NCI-H2107 (cell line): ENCODE measurements at places on chromosomes 6 and 20.
A peak's percentile ranks its signal among the peaks of the same experiment; 100 is the strongest.

DNA sequence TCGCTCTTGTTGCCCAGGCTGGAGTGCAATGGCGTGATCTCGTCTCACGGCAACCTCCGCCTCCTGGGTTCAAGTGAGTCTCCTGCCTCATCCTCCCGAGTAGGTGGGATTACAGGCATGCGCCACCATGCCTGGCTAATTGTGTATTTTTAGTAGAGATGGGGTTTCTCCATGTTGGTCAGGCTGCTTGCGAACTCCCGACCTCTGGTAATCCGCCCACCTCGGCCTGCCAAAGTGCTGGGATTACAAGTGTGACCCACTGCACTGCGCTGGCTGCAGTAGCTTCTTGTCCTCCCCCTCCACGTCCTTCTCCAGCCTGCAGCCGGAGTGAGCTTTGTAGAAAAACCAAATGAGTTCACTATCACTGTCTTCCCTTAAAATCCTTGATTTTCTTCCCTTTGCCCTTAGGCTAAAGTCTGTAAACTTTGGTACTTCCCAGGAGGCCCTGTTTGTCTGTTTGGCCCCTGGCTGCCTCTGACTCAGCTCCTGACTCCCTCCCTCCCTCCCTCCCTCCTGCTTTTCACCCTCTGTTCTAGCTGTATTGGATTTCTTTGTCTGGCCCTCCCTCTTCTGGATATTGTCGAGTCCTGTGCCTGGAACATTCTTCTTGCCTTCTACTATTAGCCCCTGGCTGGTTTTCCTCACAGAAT lies 12.9 kb downstream of the PARD6B start:
- DNase-seq = peak; percentile 14

DNA sequence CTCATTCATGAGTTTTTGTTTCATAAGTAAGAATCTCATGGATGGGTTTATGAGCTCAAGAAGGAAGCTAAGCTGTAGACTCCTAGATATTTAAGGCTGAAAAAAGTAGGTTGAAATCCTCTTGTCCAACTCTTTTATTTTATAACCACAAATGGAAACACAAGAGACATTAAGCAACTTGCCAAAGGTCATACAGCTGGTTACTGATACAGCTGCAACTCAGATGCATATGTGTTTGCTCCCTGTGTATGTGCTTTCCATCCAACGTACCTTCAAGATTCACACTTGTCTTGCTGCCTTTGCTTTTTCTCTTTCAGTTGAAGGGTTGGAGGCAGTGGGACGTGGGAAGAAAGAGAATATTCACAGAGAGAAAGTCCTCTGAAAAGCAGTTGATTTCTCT lies 153.5 kb upstream of the STMND1 start:
- DNase-seq = no peak

DNA sequence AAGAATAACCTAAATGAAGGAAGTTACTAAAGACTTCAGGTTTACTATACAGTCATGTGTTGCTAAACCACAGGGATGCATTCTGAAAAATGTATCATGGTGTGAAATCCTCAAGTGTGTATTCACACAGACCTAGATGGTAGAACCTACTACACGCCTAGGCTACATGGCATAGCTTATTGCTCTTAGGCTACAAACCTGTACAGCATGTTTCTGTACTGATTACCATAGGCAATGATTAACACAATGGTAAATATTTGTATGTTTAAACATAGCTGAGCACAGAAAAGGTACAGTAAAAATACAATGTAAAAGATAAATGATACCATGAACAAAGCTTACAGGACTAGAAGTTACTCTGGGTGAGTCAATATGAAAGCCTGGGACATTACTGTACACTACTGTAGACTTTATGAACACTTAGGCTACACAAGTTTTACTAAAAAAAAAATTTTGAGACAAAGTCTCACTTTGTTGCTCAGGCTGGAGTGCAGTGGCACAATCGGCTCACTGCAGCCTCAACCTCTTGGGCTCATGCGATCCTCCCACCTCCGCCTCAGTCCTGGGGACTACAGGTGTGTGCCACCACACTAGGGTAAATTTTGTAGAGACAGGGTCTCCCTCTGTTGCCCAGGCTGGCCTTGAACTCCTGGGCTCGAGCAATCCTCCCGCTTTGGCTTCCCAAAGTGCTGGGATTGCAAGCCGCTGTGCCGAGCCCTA lies 36.0 kb downstream of the ADNP start:
- no peak for DNase-seq

DNA sequence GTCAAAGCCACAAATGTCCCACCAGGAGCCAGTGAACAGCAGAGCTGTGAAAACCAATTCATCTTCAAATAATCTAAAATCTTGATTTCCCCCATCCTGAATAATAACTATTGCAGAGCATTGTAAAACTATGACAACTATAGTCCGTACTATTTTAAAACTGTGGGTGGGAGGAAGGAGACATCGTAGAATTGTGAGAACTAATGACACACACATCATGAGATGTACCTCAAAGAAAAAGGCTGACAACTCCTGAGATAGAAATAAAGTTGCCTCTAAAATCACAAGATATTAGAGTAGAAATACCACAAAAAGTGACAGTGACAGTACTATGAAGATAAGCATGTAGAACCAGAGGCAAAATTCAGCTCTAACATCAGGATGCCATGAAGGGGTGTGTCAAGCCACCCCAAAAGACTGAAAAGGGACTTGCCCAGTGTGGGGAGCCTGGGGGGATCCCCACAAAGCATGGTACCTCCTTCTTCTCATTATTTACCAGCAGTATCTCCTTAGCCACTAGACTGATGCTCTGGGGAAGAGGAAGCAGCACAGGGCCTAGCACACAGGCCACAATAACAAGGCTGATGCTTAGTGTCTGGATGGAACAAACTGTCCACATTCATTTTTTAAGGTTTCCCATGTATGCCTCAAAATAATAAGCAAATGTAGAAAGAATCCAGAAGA lies 13.4 kb downstream of the NAPB start:
- no peak for DNase-seq

DNA sequence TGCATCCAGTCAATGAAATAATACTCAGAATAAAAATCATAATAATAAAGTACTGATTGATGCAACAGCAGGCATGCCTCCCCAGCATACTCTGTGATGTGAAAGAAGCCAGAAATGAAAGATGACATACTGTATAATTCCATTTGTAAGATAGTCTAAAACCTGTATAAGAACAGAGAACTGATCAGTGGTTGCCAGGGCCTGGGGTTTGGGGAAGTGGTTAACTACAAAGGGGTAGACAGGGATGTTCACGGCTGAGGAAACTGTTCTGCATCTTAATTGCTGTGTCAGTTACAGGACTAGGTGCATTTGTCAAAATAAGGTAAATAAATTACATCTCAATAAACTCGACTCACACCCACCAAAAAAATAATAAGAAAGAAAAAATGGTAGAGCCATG lies 81.3 kb upstream of the BMP2 start:
- DNase-seq = no peak

GRCh38 chr6:69884231-69884630 lies 17.9 kb downstream of the COL19A1 start:
- no peak for DNase-seq

- no peak for DNase-seq
Observed at GRCh38 chr20:40009542-40009941, 679.5 kb downstream of the MAFB start.

GRCh38 chr6:32814145-32814544 lies 2.7 kb downstream of the HLA-DOB start:
- no peak for DNase-seq

DNA sequence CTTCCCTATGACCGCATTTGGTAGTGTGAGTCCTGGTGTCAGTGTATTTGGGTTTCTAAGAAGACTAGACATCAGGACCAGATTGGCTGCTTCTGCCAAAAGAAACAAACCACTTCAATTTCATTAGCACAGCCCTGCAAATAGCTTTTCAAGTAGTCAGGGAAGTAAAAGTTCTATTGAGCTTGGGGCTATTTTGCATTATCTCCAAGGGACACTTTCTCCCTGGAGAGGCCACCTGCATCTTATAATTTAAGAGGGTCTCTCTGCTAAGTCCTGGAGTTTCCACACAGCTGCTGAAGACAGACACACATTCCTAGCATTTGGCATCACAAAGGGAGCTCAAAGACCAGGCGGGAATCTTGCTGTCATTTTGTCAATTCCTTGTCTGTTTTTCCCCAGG lies 141.2 kb downstream of the BMP2 start:
- no peak for DNase-seq
